ENCODE measurements at places on chromosomes 11 and 22.

DNA sequence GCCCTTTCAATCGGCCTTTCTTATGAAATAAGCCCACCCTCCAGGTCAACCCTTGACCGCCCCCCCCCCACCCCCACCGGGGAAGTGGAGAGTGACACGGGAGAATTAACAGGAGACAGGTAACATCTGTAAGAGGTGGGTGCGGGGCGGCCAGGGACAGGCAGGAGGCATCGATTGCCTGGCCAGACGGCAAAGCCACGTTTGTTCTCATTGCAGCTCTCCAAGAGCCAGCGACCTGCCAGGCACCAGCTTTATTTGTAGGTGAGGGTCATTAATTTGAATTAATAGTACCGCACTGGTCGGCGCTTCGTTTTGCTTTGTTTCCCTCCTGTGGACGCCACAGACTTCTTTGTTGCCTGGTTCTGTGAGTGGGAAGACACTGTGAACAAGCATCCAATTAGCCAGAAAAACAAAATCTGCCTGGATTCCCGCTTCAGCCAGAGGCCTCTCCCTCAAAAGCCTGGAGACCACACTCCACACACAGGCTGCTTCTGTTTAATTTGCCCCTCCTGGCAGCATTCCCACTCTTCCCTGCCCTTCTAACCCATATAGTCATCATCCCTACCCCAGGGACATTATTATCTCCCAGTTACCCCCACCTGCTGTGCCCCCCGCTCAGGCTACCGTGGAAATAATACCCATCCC lies 104.5 kb upstream of the OPCML start:
- no peak for DNase-seq

DNA sequence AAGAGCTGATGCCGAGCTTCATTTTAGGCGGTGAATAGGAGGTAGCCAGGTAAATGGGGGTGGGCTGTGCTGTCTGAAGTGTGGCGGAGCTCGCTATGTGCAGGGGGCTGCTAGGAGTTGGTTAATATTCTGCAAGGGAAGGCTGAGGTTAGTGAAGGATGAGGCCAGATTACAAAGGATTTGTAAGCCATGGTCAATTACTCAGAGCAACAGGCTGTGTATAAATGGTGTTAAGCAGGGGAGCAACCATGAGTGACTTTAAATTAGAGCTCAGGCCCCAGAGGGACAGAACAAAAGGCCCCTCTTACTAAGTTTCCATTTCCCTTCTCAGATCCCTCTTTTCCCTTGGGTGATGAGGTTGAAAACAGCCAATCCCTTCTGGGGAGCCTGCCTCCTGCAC lies 7.3 kb upstream of the MCAM start:
- DNase-seq: no peak

- no peak for DNase-seq
Measured at GRCh38 chr11:101738452-101738851, 154.6 kb upstream of the TRPC6 start.

DNA sequence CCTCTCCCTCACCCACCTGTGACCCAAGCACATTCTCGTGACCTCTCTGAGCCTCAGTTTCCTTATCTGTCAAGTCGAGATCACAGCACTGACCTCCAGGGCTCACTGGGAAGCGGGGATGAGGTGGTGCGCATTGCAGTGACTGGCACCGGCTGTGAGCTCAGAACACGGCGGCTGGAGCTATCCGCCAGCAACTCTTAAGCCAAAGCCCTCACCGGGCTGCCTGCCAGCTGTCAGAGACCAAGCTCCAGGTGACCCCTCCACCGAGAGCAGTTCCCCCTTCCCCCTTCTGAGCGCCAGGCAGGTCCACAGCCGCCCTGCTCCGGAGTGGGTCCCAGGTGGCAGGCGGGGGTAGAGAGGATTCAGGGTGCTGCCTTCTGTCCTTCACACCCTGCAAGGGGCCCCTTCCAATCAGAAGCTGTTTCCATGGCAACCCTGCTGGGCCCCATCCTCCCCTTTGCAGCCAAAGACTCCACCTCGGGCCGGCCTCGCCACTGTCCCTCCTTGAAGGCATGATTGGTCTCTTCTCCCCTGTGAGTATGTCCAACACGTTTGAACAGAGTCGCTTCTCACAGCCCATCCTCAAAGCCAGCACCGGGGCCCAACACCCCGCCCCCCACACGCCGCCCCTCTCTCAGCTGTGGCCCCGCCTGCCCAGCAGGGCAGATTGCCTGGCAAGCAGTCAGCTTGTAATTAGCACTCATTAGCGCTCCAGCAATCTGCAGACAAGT lies 98.7 kb downstream of the WNT7B start:
- DNase-seq: no peak

GRCh38 chr11:47160753-47161133 lies 15.9 kb downstream of the ARFGAP2 start:
- DNase-seq: no peak

DNA sequence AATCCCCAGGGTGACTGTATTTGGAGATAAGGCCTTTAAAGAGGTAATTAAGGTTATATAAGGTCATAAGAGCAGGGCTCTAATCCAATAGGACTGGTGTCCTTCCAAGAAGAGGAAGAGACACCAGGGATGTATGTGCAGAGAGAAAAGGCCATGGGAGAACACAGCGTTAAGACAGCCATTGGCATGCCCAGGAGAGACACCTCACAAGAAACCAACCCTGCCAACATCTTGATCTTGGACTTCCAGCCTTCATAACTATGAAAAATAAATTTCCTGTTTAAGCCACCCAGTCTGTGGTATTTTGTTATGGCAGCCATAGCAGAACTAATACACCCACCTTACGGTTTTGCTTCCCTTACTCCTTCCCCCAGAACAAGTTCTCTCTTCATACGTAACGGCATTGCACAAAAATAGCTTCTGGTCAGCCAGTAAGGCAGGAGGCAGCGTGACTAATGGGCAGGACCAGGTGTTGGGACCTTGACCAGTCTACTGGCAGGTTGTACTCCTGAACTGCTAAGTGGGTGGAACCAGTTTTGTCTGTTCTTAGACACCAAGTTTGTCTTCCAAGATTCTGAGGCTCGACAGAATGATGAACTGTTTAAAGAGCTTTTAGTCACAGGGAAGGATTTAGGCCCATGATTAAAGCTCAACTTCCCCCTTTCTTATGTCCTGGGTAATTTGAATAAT lies 31.9 kb upstream of the UPB1 start:
- DNase-seq: no peak

- no peak for DNase-seq
Measured at GRCh38 chr11:76088511-76088910, 117.8 kb downstream of the WNT11 start.

GRCh38 chr22:46546466-46547178 lies 9.2 kb upstream of the CELSR1 start:
- no peak for DNase-seq

DNA sequence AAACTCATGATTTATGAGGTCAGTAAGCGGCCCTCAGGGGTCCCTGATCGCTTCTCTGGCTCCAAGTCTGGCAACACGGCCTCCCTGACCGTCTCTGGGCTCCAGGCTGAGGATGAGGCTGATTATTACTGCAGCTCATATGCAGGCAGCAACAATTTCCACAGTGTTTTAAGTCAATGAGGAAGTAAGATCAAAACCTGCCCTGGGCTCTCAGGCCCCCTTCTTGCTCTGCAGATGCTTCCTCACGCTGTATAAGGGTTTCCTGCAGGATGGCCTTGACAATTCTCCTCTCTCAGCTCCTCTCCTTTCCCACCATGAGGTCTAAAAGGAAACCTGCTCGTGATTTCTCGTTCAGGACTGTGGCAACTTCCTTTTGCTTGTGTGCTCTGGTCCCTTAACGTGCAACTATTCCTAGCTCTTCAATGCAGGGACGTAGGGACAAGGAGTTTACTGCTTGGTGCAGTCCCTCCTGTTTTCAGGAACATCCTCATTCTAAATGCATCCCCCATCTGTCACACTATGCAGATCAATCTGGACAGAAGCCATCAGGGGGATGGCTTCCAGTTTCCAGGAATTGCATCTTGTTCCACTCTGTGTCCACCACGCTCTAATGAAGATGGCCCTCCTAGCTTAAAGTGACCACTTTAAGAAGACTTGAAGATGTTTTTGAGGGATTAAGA lies 64.3 kb upstream of the IGLL5 start:
- DNase-seq: no peak

DNA sequence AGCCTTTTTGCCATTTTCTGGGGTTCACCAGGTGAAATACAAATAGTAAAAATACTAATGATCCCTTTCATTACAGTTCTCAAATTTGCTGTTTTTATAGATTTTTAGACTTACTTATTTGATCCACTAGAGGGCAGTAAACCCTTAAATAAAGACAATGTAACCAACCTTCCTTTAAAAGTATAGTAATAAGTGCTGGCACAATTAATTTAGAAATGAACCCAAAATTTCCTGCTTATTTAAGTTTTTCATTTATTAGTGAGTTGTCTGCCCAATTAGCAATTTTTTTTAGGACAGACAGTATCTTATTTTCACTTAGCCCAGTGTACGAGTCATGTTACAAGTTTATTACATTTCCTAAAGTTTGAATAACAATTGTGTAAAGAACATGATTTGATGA lies 4.7 kb downstream of the DDIAS start:
- no peak for DNase-seq

DNA sequence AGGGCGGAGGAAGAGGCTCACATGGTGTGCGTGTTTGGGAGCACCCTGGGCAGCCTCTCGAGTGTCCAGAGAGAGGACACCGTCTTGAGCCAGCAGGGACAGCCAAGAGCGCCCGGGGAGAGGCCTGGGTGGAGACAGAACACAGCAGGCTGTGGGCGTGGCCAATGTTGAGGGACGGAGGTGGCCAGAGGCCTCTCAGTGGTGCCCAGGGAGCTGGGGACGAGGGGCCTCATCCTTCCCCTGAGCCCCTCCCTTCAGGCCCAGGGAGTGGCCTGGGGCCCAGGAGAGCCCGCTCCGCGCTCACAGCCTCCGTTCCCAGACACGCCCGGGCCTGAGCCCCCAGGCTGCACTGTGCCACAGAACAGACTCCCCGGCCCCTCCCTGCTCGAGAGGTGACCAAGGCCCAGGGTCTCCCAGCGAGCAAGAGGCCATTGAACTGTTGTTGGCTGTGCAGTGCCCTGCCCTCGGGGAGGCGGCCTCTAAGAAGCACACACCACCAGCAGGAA lies 48.4 kb downstream of the CDKN1C start:
- DNase-seq: no peak

- no peak for DNase-seq
Measured at GRCh38 chr22:29029202-29030000, 32.2 kb downstream of the C22orf31 start.

GRCh38 chr11:130269326-130269943 lies 45.3 kb downstream of the ZBTB44 start:
- no peak for DNase-seq

- DNase-seq: peak; percentile 23
Measured at GRCh38 chr22:25777870-25778269, 35.9 kb downstream of the MYO18B start.

DNA sequence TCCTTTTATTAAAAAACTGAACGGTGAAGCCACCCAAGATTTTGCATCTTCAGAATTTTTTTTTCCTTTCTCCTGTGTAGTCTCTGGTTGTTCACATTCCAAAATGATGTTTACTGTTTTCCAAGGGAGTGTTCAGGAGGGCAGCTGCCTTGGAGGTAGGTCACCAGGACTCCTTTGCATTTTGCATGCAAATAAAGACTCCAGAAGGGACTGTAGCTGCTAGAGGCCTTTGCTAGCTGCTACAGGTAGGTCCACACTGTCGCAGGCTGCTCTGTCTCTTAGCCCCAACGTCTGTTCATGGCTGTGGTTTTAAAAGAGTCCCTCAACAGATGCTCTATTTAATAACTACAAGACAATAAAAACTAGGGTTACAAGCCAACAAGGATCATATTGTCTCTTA lies 11.4 kb downstream of the CTSC start:
- DNase-seq: no peak

DNA sequence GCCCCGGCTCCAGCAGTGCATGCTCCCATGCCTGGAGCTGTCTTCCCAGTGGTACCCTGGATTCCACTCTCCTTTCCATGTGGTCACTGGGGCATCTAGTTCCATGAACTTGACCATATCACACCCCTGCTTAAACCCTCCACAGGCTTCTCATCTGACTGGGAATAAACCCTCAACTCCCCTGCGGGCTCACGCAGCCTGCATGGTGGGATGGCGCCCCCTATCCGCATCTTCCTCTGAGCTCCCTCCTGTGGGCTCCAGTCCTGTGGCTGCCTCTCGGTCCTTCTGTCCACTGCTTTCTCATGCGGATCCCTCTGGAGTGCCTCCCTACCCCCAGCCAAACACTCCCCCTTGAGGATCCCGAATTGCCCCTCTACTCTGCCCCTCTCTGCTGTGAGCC lies 41.4 kb upstream of the TTLL12 start:
- no peak for DNase-seq

GRCh38 chr11:77789731-77790476 lies 30.6 kb downstream of the RSF1 start:
- DNase-seq: no peak

GRCh38 chr22:26725012-26725676 lies 67.8 kb downstream of the MIAT start:
- no peak for DNase-seq

GRCh38 chr11:74179234-74180052 lies 8.4 kb downstream of the PPME1 start:
- no peak for DNase-seq

DNA sequence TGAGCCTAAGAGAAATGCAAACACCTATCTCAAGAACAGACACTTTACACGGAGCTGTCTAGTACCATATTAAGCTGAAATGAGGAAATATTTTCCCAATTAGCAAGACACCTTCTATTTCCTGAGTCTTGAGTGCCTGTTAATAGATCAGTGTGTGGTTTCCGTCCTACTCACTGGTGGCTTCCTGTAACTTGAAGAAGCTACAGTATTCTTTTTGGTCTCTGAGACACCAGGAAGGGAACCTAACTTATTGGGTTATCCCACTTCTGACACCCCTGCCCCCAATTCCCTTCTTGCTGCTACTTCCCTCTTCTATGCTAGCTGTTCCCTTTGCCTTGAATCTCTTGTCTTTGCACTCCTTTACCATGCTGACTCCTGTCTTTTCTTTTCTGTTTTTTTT lies 92.7 kb downstream of the FDX1 start:
- no peak for DNase-seq

GRCh38 chr11:79237703-79238102 lies 203.1 kb downstream of the TENM4 start:
- no peak for DNase-seq

DNA sequence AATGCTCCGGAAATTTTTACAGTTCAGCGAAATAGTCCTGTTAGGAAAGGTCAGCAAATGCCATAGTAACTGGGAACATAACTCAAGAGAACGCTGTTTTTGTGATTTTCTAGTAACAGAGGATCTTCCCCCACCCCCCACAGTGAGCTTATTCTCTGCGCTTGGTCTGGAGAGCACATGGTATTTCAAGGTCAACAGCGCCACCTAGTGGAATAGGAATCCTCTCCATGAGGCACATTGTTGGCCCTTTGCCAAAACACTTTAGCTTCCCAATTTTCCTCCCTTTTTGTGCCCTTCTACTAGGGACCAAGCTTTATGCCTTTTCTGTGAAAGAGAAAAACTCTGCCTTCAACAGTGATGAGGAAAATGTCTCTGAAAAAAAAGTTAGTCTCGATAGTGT lies 13.2 kb upstream of the OR4C12 start:
- DNase-seq: peak; percentile 7

GRCh38 chr11:2261436-2262230 lies 8.8 kb downstream of the ASCL2 start:
- no peak for DNase-seq

Data from HS-27A (cell line).